ENCODE measurements at places on chromosomes 1 and 21.

DNA sequence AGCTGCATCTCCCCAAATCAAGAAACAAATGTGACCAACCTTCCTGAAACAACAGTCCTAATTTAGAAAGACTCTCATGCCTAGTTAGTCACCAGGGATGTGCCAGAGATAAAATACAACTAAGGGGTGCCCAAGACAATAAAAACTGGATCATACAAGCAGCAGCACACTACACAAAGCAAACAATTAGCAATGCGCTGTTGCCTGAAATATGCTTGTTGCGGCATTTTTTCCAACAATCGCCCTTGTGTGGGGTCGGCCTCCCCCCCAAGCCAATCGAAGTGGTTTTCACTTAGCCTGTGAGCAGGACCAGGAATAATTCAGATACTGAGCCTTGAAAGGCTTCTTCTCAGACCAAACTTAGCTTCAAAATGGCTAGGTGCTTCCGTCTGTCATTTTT is 1.4 kb upstream of the STMN1 start:
- DNase-seq = no peak

- DNase-seq = no peak
Observed at GRCh38 chr1:86062453-86062852, 94.1 kb downstream of the COL24A1 start.

DNA sequence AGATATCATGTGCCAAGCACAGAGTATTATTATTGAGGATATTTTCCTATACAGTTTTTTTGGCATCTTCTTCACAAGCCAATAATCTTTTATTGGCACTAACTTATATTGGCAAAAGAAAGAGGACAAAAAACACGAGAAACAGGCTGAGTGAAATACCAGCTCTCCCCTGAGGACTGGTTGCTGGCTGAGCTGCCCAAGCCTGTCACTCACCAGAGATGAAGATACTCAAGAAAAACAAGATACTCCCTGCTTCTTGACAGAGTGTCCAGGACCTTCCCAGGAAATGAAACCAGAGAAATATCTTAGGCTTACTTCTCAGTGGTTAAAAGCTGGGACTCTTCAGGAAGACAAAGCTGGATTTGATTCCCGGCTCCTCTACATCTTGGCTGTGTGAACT is 35.9 kb upstream of the ATP1B1 start:
- DNase-seq = no peak

DNA sequence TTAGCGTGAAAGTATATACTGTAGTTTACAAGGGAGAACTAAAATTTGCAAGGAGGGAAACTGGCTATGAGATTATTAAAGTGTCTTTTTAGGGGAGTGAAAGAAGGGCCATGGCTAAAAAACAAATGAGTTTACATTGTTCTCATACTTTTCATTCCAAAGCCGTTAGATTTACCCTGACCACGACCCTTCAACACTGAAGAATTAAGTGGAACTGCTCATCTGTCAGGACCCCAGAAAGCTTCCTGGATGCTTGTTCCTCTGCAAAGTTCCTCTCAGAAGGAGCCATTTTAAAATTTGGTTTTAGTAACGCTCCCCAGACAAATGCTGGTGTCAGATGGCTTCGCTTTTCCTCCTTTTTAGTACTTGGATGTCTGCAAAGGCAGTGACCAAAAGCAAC is 82.7 kb upstream of the ZBTB18 start:
- no peak for DNase-seq

DNA sequence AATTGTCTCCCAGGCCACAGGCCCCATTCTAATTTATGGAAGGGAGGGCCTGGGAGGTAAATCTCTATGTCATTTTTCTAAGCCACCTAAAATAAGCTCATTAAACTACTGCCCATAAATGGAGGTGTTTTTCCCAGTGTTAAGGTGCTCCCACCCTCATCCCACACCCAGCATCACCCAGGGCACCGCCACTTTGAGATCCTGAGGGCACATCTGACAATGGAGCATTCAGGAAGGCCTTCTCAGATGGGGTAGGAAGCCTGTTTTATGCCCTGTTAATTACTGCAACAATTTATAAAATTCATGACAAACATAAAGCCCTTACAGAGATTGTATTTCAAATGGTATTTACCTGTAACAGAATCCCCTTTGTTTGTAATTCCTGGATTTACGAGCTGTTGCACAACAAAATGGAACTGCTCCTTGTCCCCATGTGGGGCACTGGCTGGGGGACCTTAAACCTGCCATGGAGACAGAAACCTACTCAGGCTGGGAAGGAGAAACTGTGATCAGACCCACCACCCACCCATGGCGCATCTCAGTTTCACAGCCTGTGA is 319.5 kb upstream of the USP24 start:
- no peak for DNase-seq

DNA sequence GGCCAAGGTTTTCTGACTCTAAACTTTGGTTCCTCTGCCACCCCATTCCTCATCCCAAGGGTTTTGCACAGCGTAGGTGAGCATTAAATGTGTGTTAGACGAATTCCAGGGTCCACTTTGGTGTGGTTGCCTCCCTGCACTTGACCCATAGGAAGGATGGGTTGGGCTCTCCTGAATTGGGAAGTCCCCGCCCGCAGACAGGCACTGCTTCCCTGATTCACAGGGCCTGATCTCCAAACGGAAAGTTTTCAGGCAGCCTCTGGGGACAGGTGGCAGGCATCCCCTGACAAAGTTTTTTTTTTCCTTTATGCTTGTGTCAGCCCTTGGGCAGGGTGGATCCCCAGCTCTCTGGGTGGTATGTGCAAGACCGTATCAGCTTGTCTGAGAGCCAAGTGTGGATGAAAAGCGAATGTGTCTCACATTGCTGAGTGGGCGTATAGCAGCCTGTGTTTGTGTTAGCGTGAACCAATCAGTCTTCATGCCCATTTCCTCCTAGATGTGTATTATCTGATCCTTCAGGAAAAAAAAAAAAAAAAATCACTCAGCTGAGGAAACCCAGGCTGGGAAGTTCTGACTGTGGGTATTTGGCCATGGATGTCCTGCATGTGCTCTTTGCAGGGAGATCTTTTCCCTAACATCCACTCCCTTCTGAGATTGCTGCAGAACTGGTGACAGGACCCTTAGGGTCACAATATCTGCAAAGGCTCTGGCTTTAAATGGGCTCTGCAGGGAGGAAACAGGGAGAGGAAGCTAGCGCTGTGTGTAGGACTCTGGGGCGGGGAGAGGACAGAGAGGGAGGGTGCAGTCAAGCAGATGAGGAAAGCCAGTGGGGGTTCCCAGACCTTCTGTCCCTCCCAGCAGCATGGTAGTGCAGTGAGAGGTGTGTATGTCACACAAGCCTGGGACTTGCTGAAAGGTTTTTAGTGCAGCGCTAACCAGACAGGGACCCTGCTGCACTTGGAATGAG is 42.2 kb upstream of the TRABD2B start:
- DNase-seq = no peak

- no peak for DNase-seq
Observed at GRCh38 chr21:32393677-32394001, 827 bp upstream of the URB1 start.
